K562 (cell line): ENCODE measurements at places on chromosomes 1 and 21. TPM values are rescaled to one million over a fixed set of nuclear protein-coding genes. Genes with fewer than 3 reads are reported as not detected.

GRCh38 chr1:243756529-243756928 lies 93.5 kb downstream of the AKT3 start:
- no peaks in the 10 kb centered on the region for H3K36me3 ChIP-seq
- no peaks in the 10 kb centered on the region for H3K27me3 ChIP-seq
- H3K4me3 ChIP-seq = no peak overlapping the region
- H3K27ac ChIP-seq = no peak overlapping the region

GRCh38 chr1:38047603-38048141 lies 1.1 kb upstream of the POU3F1 start:
- H3K4me3 ChIP-seq = peak overlapping the region; percentile 49
- H3K4me1 ChIP-seq = no peaks in the 10 kb centered on the region; the same call in 2 of the 3 replicates
- H3K36me3 ChIP-seq = no peaks in the 10 kb centered on the region
- no peak for DNase-seq
- no peak overlapping the region for H3K27ac ChIP-seq

DNA sequence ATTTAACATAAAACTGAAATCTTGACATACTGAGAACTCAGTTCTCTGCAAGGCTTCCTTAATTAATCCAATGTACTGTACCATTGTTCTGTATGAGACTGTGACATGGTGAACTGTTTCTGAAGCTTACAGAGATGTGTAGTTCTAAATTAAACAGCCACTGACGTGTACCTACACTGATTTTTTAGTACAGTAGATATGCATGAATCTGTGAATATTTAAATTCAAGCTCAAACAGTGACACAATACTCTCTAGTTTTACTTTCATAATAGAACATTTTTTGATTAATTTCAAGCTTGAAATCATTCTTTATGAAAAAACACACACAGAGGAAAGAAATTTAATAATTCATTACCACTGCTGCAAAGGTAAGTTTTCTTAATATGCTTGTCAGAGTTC lies 577.4 kb downstream of the PTBP2 start:
- H3K36me3 ChIP-seq = no peaks in the 10 kb centered on the region
- no peaks in the 10 kb centered on the region for H3K27me3 ChIP-seq
- no peak for DNase-seq
- no peak overlapping the region for H3K4me3 ChIP-seq
- H3K4me1 ChIP-seq = no peaks in the 10 kb centered on the region
- H3K27ac ChIP-seq = no peak overlapping the region

ITGB2 gene
- total RNA-seq = 1.2 and 1.3 TPM in 2 replicates

DNA sequence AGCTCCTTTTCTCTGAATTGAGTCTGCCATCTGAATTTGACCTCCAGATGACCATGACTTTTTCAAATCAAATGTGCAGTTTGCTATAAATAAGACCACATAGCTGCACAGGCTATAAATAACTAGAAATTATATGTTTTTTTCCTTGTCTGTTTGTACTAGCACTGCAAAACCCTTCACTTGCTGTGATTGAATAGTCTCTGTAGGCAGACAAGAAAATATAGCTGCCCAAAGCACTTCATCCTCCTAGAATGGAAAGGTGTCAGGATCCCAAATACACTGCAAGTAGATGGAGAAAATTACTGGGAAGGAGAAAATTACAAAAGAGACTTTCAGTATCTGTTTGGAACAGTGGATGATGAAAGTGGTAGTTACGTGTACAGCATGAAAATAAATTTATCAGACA lies 175.8 kb downstream of the APP start:
- H3K4me1 ChIP-seq = no peaks in the 10 kb centered on the region
- no peaks in the 10 kb centered on the region for H3K27me3 ChIP-seq
- H3K27ac ChIP-seq = no peak overlapping the region
- H3K4me3 ChIP-seq = no peak overlapping the region
- H3K36me3 ChIP-seq = no peaks in the 10 kb centered on the region

CCDC181 gene
- total RNA-seq = not detected in 2 replicates

- DNase-seq = no peak
- peaks cover 23% of the 10 kb centered on the region for H3K4me1 ChIP-seq
- no peak overlapping the region for H3K27ac ChIP-seq
These were observed 19.4 kb downstream of the ABCG1 start for GRCh38 chr21:42238185-42238934.

DNA sequence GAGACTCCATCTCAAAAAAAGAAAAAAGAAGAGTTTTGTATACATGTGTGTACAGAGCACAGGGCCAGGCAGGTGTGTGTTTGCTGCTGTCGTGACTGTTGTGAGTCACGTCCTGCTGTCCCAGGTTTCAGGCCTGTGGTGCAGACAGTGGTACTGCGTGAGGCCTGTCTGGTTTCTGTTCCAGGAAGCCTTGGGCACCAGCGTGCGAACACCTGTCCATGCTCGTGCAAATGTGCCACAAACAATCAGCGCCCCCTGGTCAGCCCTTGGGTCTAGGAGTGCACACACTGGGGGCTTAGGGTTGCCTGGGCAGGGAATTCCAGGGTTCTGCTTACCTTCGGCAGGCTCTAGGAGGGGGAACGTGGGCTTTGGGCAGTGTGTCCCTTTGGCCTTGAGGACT lies 16.9 kb downstream of the GPR157 start:
- no peaks in the 10 kb centered on the region for H3K4me1 ChIP-seq
- no peaks in the 10 kb centered on the region for H3K36me3 ChIP-seq
- no peak overlapping the region for H3K27ac ChIP-seq
- no peak for DNase-seq
- peaks cover 59% of the 10 kb centered on the region for H3K27me3 ChIP-seq
